ENCODE measurements at places on chromosomes 4 and X. TPM values are rescaled to one million over a fixed set of nuclear protein-coding genes. Genes with fewer than 3 reads are reported as not detected.
A peak's percentile ranks its signal among the peaks of the same experiment; 100 is the strongest.

Gene FAM149A
- 0.30 TPM for total RNA-seq

DNA sequence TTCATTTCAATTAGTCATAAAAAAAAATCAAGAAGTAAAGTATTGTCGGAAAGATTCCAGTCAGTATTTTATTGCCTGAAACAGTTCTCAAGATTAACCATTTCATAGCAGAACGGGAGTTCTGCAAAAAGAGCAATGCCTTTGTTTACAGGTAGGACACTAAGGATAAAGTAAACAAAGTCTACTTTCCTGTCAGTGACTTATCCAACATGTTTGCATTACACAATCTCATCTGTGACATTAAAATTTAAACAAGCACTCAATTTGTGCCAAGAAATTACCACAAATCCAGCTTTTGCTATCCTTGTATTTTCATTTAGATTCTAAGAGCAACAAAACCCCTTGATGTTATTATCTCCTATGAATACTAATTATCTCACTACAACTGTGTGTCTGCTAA, 306.5 kb upstream of the LDB2 start:
- H3K4me1 ChIP-seq = no peaks in the 10 kb centered on the region
- H3K27me3 ChIP-seq = no peaks in the 10 kb centered on the region
- DNase-seq = no peak
- no peaks in the 10 kb centered on the region for H3K36me3 ChIP-seq

DNA sequence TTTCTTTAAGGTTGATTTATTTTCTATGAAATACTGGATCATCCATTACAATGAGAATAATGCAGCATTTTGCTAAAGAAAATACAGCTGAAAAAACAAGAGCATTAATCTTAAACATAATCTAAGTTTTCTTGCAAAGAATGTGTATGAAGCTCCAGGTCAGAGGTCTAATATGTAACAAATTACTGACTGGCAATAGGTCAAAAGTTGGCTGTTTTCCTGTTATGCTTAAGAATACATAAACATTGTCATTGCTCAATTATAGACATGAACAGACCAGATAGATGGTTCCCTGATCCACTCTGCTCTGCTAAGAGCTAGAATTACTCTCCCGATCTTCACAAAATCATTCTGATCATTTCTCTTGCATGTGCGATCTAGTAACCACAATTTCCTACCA, 718.6 kb downstream of the PDHA2 start:
- no peaks in the 10 kb centered on the region for H3K27me3 ChIP-seq
- H3K27ac ChIP-seq = no peak overlapping the region
- no peak overlapping the region for H3K4me3 ChIP-seq
- H3K4me1 ChIP-seq = no peaks in the 10 kb centered on the region

- H3K27ac ChIP-seq = peak overlapping the region; percentile 56
- H3K4me3 ChIP-seq = peak overlapping the region; percentile 75
- peaks cover 10% of the 10 kb centered on the region for H3K4me1 ChIP-seq
- peak; percentile 61 for DNase-seq
- no peaks in the 10 kb centered on the region for H3K36me3 ChIP-seq
Measured at GRCh38 chr4:242121-242848, 63.0 kb downstream of the ZNF732 start.

DNA sequence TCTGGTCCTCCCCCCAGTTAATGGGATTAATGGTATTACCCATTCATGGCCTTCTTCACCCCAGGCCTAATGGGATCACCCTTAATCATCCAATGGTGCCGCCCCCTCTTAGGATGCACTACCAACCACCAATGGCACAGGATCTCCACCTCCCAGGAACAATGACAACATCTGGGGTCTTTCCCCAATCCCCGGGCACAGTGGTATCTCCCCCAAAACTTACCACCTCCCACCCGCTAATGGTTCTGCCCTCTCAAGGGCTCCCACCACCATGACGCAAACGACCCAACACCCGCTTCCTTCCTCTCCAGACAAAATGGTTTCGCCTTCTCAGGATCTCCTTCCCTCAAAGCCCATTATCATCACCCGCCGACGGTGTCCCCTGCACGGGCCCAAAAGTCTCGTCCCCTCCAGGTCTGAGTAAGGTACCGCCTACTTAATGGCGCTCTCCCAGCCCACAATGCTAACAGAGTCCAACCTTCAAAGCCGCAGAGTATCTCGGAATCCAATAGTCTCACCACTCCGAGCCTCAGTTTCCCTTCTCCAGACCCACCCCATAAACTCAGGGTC, 458 bp downstream of the GRIPAP1 start:
- no peaks in the 10 kb centered on the region for H3K27me3 ChIP-seq
- DNase-seq = no peak
- H3K27ac ChIP-seq = peak overlapping the region; percentile 96
- peaks cover 33% of the 10 kb centered on the region for H3K4me1 ChIP-seq

Gene SLC6A14
- total RNA-seq = not detected

- H3K27ac ChIP-seq = no peak overlapping the region
- no peaks in the 10 kb centered on the region for H3K36me3 ChIP-seq
- DNase-seq = no peak
Measured at GRCh38 chr4:87953826-87954225, 21.7 kb upstream of the SPP1 start.

Gene ADAM29
- not detected for total RNA-seq

- H3K4me1 ChIP-seq = no peaks in the 10 kb centered on the region
- H3K27ac ChIP-seq = no peak overlapping the region
- peaks cover 15% of the 10 kb centered on the region for H3K36me3 ChIP-seq
- no peaks in the 10 kb centered on the region for H3K27me3 ChIP-seq
Measured at GRCh38 chrX:108132876-108133275, 41.3 kb downstream of the ATG4A start.

- DNase-seq = no peak
- no peaks in the 10 kb centered on the region for H3K4me1 ChIP-seq
- no peak overlapping the region for H3K27ac ChIP-seq
- H3K4me3 ChIP-seq = no peak overlapping the region
Measured at GRCh38 chrX:70096052-70096451, 33.8 kb downstream of the OTUD6A start.

GRCh38 chrX:101462892-101463291, 22.4 kb upstream of the ARMCX4 start:
- H3K4me1 ChIP-seq = no peaks in the 10 kb centered on the region
- H3K27me3 ChIP-seq = no peaks in the 10 kb centered on the region
- no peak overlapping the region for H3K27ac ChIP-seq
- DNase-seq = no peak

Gene DGAT2L6
- total RNA-seq = not detected

Gene KLF8
- 7.5 TPM for total RNA-seq

DNA sequence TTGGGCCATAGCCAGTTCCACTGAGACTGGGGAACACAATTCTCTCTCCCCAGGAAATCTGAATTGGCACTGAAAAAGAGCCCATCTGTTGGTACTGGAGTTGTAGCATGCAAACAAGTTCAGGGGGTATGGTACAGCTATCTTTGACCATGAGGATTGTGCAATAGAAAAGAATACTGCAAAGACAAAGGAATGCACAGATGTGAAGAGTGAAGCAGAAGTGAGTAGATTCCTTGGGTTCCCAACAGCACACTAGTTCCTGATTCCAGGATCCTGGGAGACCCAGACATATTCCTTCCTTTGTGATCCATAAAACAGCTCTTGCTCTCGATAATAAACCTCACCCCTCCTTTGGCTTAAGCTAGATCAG, 43.3 kb upstream of the CTAG2 start:
- H3K27ac ChIP-seq = no peak overlapping the region
- peaks cover 15% of the 10 kb centered on the region for H3K4me1 ChIP-seq
- H3K4me3 ChIP-seq = no peak overlapping the region

- H3K36me3 ChIP-seq = no peaks in the 10 kb centered on the region
- no peak for DNase-seq
- H3K4me1 ChIP-seq = peaks cover 5% of the 10 kb centered on the region
Measured at GRCh38 chr4:39609454-39609931, 29.2 kb downstream of the SMIM14 start.

Gene CTAG1B
- total RNA-seq = not detected

DNA sequence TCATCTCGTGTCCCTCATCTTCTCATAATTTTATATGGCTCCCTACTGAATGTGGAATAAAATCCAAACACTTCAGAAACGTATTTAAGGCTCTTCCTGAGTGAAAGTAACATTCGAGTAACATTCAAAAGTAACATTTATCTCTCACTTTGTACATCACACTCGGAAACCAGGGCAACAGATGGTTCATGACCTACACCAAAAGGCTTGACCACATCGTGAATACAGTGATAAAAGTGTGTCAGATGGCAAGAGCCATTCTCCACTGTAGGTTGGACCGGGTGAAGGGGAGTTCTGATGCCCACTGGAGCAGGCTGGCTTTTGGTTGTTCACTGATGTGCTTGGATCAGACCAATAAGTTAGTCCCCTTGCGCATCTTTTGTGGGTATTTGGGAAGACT, 5.6 kb upstream of the LIMCH1 start:
- no peak for DNase-seq
- no peaks in the 10 kb centered on the region for H3K4me1 ChIP-seq
- H3K27ac ChIP-seq = no peak overlapping the region
- no peaks in the 10 kb centered on the region for H3K27me3 ChIP-seq
- H3K36me3 ChIP-seq = no peaks in the 10 kb centered on the region
- no peak overlapping the region for H3K4me3 ChIP-seq

DNA sequence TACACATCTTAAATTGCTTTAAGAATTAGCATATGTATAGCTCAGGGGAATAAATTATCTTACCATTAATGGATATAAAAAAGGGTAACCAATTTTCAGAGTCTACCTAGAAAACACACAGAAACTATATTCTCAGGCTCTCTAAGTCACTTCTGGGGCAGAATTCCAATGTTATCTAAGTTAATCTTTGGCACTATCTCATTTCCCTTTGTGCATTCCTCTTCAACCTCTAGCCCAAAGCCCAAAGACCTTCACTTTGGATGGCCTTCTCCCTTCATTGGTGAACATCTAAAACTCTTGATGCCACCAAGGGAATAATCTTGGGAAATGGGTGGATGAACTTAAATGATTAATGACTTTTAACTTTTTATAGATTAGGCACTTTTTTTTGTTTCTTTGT, 108.3 kb downstream of the APBB2 start:
- no peaks in the 10 kb centered on the region for H3K36me3 ChIP-seq
- no peak for DNase-seq
- H3K27me3 ChIP-seq = no peaks in the 10 kb centered on the region
- no peak overlapping the region for H3K4me3 ChIP-seq

Gene CFP
- 3.0 TPM for total RNA-seq

DNA sequence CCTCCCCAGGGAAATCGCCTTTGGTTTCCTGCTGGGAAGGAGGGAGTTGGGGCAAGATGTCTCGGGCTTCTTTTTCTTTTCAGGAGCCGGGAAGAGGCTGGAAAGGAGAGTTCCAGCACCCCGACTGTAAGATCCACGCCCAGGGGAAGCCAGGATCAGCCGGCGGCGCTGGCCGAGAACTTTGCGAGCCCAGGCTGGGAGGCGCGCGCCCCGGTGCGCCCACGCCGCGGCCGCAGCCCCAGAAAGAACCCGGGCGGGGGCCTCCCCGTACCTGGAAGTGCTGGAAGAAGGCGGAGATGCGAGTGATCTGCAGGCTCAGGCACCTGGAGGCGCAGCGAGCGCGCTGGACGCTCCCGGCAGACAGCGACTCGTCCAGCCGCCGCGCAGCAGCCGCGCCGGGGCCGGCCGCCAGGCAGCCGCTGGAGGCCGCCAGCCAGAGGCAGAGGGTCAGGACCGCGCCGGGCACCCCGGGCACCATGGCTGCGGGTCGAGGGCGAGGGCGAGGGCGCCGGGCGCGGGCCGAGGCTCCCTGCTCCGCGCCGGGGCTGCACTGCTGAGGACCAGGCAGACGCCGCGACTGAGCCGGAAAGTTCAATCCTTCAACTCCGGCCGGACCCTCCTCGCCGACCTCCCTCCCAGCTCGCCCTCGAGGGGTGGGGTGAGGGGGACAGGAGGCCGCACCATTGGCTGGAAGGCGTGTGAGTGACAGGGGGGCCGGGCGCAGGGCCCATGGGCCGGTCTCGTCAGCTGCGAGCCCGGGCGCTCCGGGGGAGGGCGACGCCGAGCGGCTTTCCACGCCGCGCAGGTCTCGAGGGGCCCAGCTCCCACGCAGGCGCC, at the start of gene ANOS1:
Gene ANOS1 (minus strand): TSS at position 579 of the 837 bp plus-strand sequence. CDS start 101 bp downstream, at position 478.
- H3K36me3 ChIP-seq = no peaks in the 10 kb centered on the region
- H3K4me1 ChIP-seq = no peaks in the 10 kb centered on the region
- H3K27me3 ChIP-seq = peaks cover 27% of the 10 kb centered on the region
- H3K4me3 ChIP-seq = no peak within 1 kb of the TSS
- H3K27ac ChIP-seq = no peak within 1 kb of the TSS

GRCh38 chr4:113065629-113066028, 16.2 kb downstream of the ANK2 start:
- peaks cover 1% of the 10 kb centered on the region for H3K27me3 ChIP-seq
- no peak for DNase-seq
- H3K36me3 ChIP-seq = no peaks in the 10 kb centered on the region
- no peak overlapping the region for H3K4me3 ChIP-seq

GRCh38 chr4:168383510-168383909, 65.0 kb upstream of the DDX60 start:
- peaks cover 20% of the 10 kb centered on the region for H3K36me3 ChIP-seq
- no peaks in the 10 kb centered on the region for H3K27me3 ChIP-seq
- no peak overlapping the region for H3K4me3 ChIP-seq
- DNase-seq = no peak
- H3K27ac ChIP-seq = no peak overlapping the region
- H3K4me1 ChIP-seq = no peaks in the 10 kb centered on the region

DNA sequence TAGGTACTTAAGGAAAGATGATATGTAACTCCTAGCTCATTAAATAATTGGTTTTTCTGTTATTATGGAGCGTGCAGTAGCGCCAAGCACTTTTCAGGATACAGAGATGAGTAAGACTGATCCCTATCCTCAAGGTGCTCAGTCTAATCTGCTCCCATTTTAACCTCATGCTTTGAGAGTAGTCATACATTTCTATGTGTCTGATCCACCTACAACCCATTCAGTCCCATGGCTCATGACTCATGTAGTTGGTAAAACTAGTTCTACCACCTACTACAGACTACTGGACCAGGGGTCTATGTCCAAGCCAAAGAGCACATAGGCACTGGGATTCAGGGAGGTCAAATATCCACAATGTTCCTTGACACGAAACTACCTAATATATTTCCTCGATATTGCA, 60.8 kb downstream of the TMEM154 start:
- H3K27me3 ChIP-seq = peaks cover 3% of the 10 kb centered on the region
- H3K27ac ChIP-seq = no peak overlapping the region
- H3K4me1 ChIP-seq = no peaks in the 10 kb centered on the region
- H3K36me3 ChIP-seq = no peaks in the 10 kb centered on the region
- no peak for DNase-seq

DNA sequence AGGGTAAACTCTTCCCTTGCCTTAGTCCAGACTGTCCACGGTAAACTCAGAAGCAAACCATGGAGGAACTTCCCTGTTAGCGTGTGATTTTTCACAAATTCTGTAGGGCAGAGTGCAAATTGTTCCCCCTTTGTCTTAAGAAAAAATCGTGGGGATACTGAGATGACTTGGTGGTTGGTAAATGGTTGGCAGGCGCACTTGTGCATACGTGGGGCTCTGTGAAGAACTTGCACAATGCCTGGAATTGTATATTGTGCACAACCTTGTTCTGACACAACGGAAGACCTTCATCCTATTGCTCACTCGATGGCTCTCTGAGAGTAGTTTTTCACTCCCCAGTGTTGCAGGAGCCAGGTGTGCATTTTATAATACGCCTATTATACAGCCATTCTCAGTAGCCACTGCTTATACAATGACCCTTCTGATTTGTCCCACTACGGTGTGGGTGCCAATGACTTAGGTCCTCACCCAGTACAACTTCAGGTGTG, 150.0 kb downstream of the SPRY1 start:
- H3K4me1 ChIP-seq = no peaks in the 10 kb centered on the region
- peaks cover 9% of the 10 kb centered on the region for H3K27me3 ChIP-seq
- DNase-seq = no peak
- no peak overlapping the region for H3K4me3 ChIP-seq

Gene ASB9
- total RNA-seq = 0.78 TPM

- no peaks in the 10 kb centered on the region for H3K4me1 ChIP-seq
- H3K27me3 ChIP-seq = peaks cover 7% of the 10 kb centered on the region
- DNase-seq = no peak
- H3K4me3 ChIP-seq = no peak overlapping the region
Measured at GRCh38 chrX:123830309-123830708, 29.5 kb upstream of the XIAP start.

- H3K36me3 ChIP-seq = no peaks in the 10 kb centered on the region
- H3K4me3 ChIP-seq = no peak overlapping the region
Measured at GRCh38 chrX:119071381-119071780, 1.4 kb upstream of the CT47C1 start.

Data from activated T-helper 2 cell treated with anti-CD3 and anti-CD28 coated beads, Interferon-gamma antibody, Interleukin-2, Interleukin-4, amounts not matched to agents 10 μg/mL and 5 μg/mL and 100 μg/mL, durations not matched to agents 14 hours and 24 hours and 36 hours (primary cell).